ENCODE measurements at places on chromosomes 2 and 18.

DNA sequence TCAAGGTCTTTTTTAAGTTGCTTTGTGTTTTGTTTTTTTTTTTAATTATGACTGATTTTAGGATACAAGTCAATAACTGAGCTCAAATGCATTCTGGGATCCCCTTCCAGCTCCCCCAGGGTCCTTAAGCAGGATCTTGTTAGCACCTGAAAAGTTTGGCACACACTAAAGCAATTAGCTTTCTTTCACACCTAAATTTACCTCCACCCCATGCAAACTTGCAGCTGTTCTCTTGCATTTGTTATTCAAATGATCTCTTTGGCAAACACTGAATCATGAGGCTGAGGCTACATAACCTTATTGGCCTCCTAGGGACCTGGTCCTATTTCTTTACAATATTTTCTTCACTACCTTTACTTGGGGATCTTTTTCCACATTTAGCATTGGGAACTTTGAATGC lies 2026.1 kb upstream of the CELF4 start:
- no peak for DNase-seq

GRCh38 chr18:59272891-59273758 lies at the start of gene RAX:
Gene RAX (minus strand): TSS chr18:59273454. CDS start chr18:59273206, 248 bp downstream.
- no peak for DNase-seq

DNA sequence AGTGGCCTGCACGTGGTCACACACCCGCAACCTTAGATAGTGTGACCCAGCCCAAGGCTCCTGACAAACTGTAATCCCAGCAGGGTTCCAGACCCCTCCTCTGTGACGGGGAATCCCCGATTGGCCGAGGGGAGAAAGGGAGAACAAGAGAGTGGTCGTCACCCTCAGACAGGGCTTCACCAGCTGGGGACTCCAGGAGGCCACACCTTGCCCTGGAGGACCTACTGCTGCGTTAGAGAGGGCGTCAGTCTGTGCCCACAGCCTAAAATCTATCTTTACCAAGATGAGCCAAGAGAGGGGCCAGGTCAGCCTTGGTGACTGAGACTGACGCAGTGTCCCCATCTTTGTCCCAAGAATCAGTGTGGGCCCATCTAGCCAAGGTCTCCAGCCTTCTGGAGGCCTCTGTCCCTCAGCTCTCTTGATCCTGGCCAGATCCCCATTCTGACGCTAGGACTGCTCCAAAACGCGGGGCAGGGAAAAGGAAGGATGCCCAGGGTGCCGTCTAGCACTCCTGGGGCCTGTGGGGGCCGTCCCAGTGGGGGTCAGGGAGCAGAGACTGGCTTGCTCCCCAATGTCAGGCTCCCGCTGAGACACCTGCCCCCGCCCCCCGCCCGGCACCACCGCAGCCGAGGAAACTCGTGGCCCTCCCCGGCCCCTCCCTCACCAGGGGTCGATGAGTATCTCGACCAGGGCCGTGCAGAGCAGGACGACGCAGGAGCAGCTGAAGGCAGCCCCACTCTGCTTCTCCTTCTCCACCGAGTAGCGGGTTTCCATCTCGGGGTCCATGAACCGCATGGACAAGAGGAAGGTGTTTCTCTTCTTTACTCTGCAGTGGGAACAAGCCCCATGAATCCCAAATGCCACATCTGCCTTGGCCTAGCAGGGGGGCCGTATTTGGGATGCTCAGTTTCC lies 40.9 kb downstream of the CENPO start:
- DNase-seq: no peak

GRCh38 chr2:223734346-223734745 lies 103.0 kb downstream of the AP1S3 start:
- DNase-seq: no peak

- no peak for DNase-seq
Measured at GRCh38 chr18:36942264-36942663, 113.3 kb downstream of the KIAA1328 start.

DNA sequence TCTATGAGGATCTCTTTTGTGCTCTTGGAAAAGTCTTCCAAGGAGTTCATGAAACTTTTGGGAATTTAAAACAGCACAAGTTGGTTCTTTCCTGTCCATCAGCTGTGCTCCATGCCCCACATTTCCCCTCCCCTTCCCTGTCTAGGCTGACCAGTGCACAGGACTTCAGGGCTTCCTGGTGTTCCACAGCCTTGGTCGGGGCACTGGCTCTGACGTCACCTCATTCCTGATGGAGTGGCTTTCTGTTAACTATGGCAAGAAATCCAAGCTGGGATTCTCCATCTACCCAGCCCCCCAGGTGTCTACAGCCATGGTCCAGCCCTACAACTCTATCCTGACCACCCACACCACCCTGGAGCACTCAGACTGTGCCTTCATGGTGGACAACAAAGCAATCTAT lies 8.1 kb upstream of the DNAJB2 start:
- DNase-seq: no peak

DNA sequence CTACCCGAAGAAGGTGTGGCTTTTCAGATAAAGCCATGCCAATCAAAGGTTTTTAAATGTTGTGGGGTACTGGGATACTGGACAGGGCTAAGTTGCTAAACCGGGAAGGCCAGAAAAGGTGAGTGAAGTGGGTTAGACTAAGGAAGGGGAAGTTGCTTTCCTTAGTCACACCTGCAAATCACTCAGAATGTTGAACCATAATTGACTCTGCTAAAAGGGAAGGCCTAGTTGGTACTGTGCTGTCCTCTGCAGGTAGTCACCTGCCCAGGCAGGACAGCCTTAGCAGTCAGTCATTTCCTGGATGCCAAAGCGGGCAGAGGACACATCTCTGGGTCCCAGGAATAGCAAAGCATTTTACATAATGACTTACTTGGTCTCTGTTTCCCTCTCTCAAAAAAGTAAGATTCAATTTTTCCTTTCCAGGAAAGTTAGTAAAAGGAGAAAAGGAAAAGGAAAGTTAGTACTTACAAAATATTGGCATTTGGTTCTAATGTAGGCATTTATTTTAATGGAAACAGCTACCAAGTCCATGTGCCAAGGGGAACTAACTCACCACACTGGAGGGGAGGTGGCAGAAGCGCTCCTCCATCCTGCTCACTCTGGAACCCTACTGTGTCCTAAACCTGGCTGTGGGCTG lies 60.3 kb downstream of the RFTN2 start:
- no peak for DNase-seq

DNA sequence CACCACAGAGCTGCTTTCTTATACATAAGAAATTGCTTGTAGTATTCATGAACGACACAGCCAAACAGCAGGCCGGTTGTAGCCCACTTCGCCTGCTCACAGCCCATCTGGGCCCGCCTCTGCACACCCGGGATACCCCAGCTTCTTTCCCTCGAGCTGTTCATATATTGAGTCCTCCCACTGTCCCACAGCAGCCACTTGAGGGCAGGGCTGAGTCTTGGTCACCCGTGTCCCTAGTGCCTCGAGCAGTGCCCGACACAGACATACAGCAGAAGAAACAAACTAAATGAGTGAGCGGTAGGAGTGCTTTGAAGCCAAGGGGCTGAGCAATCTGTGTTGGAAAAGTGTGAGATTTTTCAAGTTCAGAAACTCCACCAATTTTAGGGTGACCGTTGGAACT lies 251.4 kb downstream of the KLHL29 start:
- DNase-seq: no peak

GRCh38 chr2:221461901-221462300 lies 110.2 kb downstream of the EPHA4 start:
- DNase-seq: no peak

DNA sequence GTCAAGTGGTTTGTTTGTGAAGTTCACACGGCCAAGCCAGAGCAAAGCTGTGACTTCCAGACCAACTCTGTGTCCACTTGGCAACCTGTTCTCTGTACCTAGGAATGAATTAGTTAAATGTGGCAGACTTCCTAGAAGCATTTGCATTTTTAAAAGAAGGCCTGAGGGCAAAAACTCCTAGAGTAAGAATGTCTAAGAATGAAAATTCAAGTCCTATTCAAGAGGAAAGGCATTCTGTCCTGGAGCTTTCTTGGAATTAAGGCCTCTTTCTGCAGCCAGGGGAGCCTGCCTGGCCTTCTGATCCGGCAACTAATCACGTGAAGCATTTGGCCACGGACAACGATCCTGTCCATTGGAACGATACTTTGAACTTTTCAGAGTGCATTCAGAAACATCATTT lies 155.0 kb downstream of the SETBP1 start:
- DNase-seq: no peak

DNA sequence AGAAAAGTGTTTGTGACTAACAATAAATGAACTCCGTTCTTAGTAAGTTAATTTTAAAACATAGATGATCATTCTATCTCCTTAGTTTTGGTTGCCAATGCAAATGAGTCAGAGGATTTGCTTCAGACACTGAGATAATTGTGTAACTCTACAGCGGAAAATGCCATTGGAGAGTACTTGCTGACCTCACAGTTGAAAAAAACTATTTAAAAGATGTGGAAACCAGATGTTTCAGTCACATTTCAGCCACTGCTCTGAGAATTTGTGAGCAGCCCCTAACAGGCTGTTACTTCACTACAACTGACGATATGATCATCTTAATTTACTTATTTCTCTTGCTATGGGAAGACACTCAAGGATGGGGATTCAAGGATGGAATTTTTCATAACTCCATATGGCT lies at the start of gene TNFAIP6:
TSS of gene TNFAIP6 (plus strand) at position 234 of the 400 bp plus-strand sequence. CDS start at position 309, 75 bp downstream.
- no peak for DNase-seq

GRCh38 chr2:68673631-68674030 lies 30.3 kb downstream of the PROKR1 start:
- DNase-seq: no peak

DNA sequence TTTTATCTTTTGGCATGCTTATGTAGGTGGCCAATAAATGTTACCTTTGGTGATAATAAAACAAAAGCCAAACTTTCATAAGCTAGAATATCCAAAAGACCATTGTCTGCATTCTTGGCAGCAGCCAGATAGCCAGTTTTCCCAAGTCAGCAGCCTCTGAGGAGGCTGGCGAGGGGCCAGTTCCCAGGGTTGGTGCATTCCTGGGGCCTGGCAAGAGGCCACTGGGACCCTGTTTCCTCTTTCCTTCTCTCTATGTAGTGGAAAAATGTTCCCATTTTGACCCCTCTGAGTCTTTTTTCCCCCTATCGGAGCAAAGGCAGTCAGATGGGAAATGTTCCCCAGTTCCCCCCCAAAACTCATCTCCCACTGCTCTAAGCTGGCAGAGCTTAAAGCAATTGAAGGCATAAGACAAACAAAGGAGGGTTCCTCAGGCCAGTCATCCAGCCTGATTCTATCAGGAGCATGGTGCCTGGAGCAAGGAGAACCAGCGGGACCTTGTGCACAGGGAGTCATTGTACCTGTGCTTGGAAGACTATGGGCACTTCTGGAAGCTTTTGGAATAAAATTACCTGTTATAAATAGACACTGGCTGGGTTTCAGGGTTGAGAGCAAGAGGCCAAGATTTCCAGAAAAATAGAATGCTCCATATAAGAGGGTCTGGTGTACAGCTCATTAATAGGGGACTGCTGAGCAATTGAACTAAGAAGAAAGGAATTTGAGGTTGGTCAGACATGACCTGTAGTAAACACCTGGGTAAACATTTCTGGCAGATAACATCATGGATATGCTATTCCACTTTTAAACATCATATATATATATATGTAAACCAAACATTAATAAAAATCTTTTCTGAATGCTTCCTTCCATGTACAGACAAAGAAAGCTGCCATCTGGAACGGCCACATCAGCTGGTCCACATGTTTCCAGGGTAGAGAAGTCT lies 63.4 kb downstream of the NCKAP5 start:
- no peak for DNase-seq

DNA sequence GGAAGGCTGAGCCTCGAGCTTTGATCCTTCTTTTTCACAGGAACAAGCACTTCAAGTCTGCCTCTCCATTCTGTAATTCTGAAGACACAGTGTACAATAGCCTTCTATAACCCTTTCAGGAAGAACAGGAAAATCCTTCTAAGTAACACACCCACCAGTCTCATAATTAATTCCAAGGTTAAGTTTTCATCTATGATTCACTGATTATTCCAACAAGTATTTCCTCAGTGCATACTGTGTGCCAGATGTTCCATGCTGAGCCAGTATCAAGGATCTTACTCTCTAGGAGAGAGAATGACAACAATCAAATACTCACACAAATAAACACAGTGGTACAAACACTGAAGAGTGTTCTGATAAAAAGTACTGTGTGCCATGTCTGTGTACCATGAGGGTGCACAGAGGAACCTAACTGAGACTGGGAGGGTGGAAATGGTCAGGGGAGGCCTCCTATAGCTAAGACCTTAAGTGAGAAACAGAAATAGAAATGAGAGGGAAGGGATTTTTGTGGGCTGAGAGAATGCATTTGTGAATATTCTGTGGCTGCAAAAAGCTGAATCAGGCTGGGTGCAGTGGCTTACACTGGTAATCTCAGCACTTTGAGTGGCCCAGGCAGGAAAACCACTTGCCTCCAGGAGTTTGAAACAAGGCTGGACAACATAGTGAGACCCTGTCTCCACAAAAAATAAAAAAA lies 7.3 kb upstream of the MTLN start:
- no peak for DNase-seq

GRCh38 chr2:65706411-65706810 lies 274.0 kb upstream of the SPRED2 start:
- DNase-seq: no peak

DNA sequence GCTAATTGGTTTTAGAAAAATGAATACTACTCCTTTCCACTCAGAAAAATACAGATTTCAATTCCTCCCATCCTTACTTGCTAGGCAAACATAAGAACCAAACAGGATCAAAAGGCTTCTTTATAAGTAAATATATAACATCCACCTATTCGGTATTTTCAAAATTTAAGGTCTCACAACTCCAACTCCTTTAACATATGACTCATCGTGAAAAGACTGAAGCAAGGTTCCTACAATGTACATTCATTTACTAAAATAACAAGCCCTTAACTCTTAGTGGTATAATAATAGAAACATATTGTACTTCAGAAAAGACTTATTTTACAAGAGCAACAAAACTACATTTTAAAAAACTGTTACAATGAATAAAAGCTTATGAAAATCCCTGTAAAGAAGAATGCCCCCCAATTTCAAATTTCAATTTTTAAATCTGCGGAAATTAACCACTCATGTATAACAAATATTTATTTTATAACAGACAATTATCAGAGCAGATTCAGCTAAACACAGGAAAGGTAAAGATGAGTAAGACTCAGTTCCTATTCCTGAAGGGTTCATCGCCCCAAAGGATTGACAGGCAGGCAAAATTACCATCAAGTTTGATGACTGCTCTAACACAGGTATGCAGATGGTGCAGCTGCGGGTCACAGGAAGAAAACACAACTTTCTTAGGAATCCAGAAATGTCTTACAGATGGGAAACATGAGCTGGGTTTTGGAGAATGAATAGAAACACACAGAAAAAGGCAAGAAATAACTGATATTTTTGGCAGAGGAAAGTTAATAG lies 96.4 kb downstream of the COBLL1 start:
- DNase-seq: no peak

- no peak for DNase-seq
Measured at GRCh38 chr2:16632598-16632997, 33.0 kb downstream of the CYRIA start.

GRCh38 chr18:34707670-34708069 lies 2.4 kb upstream of the DTNA start:
- no peak for DNase-seq

DNA sequence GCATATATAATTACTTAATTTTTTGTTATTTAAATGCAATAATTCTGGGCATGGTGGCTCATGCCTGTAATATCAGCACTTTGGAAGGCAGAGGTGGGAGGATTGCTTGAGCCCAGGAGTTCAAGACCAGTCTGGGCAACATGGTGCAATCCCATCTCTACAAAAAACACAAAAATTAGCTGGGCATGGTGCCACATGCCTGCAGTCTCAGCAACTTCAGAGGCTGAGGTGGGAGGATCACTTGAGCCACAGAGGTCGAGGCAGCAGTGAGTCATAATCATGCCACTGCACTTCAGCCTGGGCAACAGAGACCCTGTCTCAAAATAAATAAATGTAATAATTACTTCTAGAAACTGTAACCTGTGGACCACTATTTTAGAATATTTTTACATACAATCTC lies 21.5 kb upstream of the TMEM87B start:
- no peak for DNase-seq

GRCh38 chr18:48402953-48403352 lies 6.2 kb downstream of the ZBTB7C start:
- no peak for DNase-seq

Data from stimulated activated naive CD4-positive, alpha-beta T cell (primary cell).